NCI-H187 (cell line): ENCODE measurements at places on chromosomes 5 and 9.
A peak's percentile ranks its signal among the peaks of the same experiment; 100 is the strongest.

- no peak for DNase-seq
These were observed 161.4 kb upstream of the GNA14 start for GRCh38 chr9:77809552-77809951.

GRCh38 chr9:33265211-33265865 lies 489 bp downstream of the CHMP5 start:
- DNase-seq = no peak

GRCh38 chr5:619444-619843 lies 7.3 kb downstream of the CEP72 start:
- DNase-seq = no peak

- DNase-seq = no peak
These were observed 35.7 kb upstream of the NTNG2 start for GRCh38 chr9:132125944-132126679.

DNA sequence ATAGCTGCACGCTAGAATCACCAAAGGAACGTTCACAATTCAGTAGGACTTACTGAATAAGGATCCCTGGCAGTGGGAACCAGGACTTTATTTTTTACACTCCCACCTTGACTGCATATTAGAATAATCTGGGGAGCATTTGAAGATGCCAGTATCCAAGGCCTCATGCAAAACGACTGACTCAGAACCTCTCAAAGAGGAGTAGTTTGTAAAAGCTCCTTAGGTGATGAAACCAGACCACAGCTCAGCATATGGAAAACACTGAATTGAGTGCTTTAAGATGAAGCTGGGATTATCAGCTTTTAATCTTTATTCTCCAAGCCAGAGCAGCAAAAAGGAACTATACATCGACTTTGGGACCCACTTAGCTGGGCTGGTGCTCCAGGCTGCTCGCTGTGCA lies 288.3 kb downstream of the MLLT3 start:
- no peak for DNase-seq

GRCh38 chr9:113650207-113651131 lies 186.9 kb downstream of the RGS3 start:
- DNase-seq = peak; percentile 6

GRCh38 chr5:141883892-141884318 lies 5.7 kb upstream of the PCDH1 start:
- no peak for DNase-seq

DNA sequence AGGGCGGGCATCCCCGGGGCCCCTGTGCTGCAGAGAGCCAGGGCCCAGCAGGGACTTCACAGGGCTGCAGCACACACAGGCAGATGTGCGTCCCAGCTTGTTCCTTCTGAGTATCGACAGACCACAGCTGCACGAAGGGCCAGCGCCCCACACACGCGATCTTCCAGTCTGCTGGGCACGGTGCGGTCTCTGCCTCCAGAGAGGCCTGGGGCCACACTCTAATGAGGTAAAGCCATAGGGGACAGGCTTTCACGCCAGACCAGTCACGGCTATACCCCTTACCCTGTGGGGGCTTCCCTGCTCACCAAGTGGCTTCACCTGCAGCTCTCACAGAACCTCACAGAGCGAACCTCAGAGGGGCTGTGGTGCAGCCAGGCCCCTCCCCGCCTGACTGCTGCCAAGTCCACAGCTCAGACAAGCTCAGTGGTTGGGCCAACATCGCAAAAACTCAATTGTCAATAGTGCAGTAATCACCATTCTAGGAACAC lies 82.2 kb downstream of the SHB start:
- no peak for DNase-seq

GRCh38 chr5:87051502-87052113 lies 216.1 kb upstream of the RASA1 start:
- DNase-seq = no peak

- DNase-seq = no peak
These were observed 173.7 kb downstream of the DAB2IP start for GRCh38 chr9:121825031-121825691.

- no peak for DNase-seq
These were observed 150.5 kb downstream of the CD180 start for GRCh38 chr5:67045816-67046740.

DNA sequence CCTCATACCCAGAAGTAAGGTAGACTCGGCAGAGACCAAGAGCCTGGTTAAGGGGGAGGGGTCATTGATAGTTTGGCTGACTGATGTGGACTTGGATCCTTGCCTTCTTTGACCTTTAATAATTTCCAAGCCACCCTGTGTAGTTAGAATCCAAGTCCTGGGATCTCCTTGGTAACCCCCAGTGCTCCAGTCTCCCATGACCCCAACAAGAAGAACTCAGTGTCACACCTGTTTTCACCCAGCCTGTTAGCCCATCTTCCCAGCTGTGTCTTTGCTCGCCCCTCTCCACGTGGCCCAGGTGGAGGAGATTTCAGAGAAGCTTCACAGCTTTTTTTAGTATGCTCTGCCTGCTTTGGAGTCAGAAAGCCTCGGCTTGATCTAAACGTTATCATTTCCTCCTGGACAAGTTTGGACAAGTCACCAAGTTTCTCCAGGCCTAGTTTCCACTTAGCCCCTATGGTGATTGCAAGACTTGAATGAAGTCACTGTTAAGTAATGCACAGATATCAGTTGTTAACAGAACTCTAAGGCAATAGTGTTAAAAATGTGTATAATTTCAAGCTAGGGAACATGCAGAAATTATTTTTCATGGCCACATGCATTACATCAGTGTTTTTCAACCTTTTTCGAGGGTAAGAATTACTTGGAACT lies 170.0 kb downstream of the TMEM38B start:
- DNase-seq = no peak

DNA sequence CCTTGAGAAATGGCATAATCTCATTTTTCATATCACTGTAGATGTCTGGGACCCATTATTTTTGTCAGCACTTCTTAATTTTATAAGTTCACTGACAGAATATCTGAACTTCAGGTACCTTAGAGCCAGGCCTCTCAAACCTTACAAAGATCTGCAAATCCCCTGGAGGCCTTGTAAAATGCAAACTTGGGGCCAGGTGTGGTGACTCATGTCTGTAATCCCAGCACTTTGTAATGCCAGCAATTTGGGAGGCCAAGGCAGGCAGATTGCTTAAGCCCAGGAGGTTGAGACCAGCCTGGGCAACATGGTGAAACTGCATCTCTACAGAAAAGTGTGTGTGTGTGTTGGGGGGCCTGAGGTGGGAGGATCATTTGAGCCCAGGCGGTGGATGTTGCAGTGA lies 30.8 kb downstream of the RASGRF2 start:
- no peak for DNase-seq

DNA sequence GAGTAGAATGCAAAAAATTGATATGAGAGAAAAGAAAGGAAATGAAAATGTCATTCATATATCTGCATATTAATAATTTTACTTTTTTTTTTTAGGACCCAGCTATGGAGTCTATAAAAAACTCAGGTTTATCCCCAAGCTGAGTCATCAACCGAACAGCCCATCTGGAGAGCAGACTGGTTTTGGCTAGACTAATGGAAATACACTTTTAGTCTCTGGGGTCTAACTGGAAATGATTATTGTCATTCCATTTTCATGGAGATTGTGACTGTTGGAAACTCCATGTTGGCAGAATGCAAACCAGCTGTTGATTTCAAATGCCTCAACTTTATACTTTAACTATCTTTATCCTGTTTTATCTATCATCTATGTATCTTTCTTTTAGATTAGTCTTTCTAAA lies 28.7 kb downstream of the ANXA1 start:
- DNase-seq = no peak

DNA sequence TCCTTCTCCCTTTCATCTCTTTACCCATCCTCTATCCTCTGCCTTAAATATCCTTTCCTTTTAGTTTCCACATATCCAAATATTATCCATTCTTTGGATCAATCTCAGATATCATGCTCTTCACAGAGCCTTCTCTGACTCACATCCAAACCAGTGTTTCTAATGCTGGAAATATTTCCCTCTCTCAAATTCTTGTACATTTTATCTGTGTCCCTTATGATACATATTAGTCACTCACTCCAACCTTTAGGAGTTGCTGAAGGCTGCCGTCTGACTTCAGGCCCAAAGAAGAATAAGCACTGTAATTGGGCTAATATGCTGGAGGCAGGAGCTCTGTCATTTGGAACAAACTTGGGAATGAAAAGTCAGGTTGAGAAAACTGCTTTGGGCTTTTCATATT lies 156.4 kb upstream of the RUSC2 start:
- no peak for DNase-seq
